Stimulated activated CD8-positive, alpha-beta memory T cell treated with anti-CD3 and anti-CD28 coated beads, Interleukin-2, amount 100 ng/mL, for 48 hours (primary cell): ENCODE measurements at places on chromosomes 3 and 15.

- no peak for DNase-seq
These were observed 19.2 kb upstream of the MAP6D1 start for GRCh38 chr3:183844606-183845005.

- no peak for DNase-seq
These were observed 412.9 kb upstream of the GRM7 start for GRCh38 chr3:6448011-6448410.

- DNase-seq: no peak
These were observed 231.9 kb downstream of the DTWD1 start for GRCh38 chr15:49852756-49853155.

- no peak for DNase-seq
These were observed 79.7 kb downstream of the RARB start for GRCh38 chr3:25507811-25508210.

DNA sequence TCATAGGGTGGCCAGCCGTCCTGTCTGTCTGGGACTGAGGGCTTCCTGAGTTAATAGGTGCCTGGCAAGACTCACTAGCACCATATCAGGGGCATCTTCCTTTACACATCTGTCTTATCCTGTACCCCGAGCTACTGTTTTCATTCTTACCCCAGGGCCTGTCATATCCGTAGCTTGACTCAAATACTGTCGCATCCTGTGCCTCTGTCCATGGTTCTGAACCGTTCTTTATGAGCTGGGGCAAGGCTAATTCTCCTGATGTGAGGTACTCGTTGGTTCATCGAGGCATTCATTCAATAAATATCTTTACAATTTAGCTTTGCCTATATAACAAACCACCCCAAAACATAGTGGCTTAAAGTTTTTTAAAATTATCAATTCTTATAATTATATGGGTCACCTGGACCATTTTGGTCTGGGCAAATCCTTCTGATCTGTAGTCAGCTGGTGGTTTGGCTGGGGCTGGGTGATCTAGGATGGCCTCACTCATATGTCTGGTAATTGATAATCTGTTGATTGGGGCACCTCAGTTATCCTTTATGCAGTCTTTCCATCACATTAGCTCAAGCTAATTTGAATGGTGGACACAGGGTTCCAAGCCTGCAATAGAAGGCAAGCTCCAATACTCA is 121.2 kb downstream of the TLE3 start:
- DNase-seq: no peak

GRCh38 chr3:126930936-126931600 is 51.8 kb upstream of the PLXNA1 start:
- DNase-seq: no peak

DNA sequence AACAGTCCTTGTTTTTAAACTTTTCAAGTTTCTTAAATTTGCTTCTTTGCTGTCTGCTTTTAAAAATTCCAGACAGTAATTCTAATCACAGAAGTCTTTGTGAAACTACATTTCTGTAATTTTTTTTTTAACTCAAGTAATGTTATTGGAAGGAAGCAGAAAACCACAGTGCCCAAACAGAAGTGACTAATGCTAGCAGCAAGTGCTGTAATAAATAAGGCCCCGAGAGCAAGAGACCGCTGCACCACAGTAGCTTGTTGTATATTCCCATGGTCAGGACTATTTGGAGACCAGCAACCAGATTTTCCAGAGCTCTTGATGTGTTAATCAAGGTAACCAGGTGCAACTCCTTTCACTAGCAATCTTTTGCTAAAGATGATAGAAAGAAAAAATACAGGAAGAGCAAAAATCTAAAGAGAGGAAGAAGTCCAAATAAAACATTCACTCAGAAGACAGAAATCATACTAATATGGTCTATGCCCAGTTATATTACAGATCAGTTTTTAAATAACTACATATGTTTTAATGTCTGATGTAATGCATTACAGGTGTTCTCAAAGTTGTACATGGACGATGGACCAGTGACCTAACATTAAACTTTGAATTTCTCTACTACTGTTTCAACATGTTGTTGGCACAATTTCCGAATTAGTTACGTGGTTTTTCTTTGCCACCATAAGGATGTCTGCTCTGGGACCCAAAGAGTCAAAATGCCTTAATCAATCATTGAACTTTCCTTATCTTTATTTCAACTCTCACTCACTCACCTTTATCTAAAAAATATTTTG is 36.4 kb downstream of the WWTR1 start:
- DNase-seq: no peak

- no peak for DNase-seq
These were observed 652.9 kb downstream of the MAGI1 start for GRCh38 chr3:65385805-65386204.

GRCh38 chr3:161576714-161577510 is 80.3 kb downstream of the OTOL1 start:
- no peak for DNase-seq
